ENCODE measurements at places on chromosomes 5 and 9.

DNA sequence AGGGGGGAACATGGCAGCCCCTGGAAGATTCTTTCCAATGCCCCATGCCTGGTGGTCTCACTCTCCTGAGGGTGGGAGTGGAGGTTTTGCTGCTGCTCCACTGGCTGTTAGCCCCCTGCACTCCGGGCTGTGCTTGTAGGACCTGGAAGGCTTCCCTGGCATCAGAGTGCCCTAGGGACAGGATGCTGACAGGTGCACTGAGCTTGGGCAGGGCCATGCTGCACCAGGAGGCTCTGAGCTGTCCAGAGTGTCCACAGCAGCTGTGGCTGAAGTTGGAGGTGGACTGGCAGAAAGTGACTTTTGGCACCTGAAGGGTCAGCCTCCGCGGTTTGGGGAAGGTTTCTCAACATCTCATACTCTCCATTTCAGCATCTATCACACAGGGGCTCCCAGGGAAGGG is 249.1 kb downstream of the GADD45G start:
- DNase-seq: no peak

DNA sequence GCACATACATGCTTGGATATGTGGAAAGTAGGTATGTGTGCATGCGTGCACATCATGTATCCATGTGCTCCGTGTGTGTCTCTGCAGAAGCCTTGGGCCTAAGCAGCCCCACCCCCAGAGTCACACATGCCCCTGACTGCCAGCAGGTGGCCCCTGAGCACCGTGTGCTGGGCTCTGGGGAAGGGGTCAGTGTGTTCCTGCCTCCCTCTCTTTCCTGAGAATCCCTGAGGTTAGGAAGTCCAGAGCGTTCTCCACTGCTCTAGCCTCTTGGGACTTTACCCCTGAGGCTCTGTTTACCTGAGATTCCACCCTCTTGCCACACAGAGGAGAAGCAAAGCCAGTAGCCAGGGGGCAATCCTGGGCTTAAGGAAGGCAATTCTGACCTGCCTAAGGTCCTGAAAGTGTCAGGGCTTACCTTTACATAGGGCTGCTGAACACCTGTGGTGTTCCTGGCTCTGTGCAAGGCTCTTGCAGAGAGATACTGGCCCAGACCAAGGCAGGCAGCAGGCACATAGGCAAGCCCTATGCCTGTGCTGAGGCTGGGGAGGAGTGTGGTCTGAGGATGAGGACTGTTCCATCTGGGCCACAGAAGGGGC is 207.3 kb downstream of the TMEM38B start:
- DNase-seq: no peak

DNA sequence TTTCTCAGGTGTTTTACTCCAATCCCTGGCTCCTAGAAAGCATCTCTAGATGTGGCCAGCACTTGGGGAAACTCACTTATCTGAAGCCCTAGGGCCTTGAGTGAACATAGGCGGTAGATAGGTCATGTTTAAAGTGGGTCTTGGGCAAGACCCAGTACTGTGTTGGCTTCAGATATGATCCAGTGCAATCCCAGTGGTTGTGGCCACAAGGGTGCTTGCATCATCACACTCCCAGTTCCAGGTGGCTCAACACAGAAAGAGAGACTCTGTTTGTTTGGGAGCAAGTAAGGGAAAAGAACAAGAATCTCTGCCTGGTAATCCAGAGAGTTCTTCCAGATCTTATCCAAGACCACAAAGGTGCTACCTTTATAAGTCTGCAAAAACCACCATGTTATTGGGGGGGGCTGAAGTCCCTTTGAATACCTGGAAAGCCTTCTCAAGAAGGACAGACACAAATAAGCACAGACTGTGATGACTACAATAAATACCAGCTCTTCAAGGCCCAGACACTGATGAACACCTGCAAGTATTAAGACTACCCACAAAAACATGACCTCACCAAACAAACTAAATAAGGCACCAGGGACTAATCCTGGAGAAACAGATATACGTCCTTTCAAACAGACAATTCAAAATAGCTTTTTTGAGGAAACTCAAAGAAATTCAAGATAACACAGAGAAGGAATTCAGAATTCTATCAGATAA is 114.7 kb downstream of the LURAP1L start:
- DNase-seq: no peak

- DNase-seq: no peak
Measured at GRCh38 chr9:120441426-120442307, 138.3 kb downstream of the CDK5RAP2 start.

- DNase-seq: no peak
Measured at GRCh38 chr5:85109616-85110015, 724.9 kb upstream of the EDIL3 start.

- no peak for DNase-seq
Measured at GRCh38 chr9:19050637-19051591, 1.7 kb downstream of the RRAGA start.

DNA sequence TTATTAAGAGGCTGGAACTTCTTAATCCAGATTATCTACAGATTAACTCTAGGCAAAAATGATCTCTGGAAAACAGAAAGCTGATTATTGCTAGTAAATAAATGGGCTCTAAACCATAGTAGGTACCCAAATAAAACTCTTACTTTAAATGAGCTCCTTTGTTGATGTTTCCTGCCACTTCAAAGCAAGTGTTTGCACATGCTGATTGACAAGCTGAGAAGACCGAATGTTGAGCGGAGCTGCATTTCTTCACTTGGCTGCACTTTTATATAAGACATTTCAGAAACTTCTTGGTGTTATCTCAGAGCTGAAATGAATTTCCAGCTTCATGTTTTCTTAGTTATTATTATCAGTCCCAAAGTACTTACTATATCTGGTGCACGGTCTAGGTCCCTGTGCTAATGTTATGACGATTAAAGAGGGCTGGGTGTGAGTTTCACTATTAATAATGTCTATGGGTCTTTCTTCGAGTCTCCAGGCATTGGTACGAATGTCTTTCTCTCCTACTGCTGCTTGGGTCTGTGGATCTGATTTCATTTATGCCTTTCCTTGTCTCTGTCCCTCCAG is 58.6 kb upstream of the CTXN3 start:
- DNase-seq: no peak

DNA sequence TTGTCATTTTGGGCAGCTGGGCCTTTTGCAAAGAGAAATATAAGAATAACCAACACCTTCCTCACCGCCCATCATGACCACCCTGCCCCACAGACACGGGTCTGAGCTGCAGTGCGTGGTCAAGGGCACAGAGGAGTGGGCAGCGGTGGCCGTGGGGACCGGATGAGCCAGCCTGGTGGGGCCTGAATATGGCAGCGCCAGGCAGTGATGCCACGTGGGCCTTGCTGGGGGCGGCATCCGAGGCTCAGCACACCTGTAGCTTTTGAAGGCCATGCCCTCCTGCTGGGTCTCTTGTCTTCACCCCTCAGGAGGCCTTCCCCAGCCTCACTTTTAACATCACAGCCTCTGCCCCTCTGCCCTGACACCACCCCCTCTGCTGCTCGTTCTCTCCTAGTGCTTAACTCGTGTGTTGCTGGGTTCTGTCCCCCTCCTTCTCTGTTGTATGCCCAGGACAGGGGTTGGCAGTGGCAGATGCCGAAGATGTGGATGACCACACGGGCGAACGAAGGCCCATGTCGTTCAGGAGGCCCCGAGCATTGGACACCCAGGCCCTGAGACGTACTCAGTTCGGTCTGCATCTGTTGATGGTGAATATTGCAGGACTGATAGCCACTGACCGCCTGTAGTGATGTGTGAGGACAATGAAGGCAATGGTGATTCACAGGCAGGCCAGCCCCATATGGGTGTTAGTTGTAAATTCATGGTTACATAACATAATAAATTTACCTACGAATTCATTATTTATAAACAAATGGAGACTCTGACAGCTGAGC is 46.0 kb downstream of the AHRR start:
- DNase-seq: peak; percentile 47

DNA sequence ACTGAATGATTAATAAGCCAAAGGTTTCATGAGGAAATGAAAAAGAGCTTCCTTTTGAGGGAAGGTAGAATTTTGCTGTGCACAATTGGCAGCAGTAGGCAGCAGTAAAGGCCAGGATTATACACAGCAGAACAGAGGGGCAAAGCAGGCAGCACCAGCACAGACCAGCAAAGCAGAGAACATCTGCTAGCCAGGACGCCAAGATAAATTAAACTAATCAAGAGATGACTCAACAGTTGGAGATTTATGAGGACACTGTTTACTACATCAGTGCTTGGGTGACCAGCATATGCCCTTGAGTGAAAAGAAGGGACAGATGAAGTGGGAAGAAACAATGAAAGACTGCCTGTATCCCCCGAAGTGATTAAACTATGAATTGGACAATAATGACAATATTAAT is 871.4 kb upstream of the CDH10 start:
- DNase-seq: no peak

DNA sequence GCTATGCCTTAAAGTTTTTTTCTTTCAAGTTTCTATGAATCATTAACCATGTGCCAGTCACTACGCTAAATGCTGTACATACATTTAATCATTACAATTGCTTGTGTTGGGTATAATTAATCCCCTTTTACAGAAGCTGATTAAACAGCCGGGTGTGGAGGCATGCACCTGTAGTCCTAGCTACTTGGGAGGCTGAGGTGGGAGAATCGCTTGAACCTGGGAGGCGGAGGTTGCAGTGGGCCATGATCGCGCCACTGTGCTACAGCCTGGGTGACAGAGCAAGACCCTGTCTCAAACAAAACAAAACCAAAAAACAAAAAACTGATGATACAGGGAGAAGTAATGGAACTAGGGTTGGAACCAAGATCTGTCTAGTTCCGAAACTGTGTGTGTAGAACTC is 1.2 kb upstream of the UBE2R2 start:
- DNase-seq: no peak

- DNase-seq: no peak
Measured at GRCh38 chr5:160991205-160991604, 139.2 kb upstream of the ATP10B start.
